Effector memory CD8-positive, alpha-beta T cell (primary cell): ENCODE measurements at places on chromosomes 13 and 19.

GRCh38 chr19:4639531-4640246 is 373 bp downstream of the TNFAIP8L1 start:
- DNase-seq: no peak

GRCh38 chr19:43760941-43761340 is 6.2 kb upstream of the SMG9 start:
- DNase-seq: no peak

DNA sequence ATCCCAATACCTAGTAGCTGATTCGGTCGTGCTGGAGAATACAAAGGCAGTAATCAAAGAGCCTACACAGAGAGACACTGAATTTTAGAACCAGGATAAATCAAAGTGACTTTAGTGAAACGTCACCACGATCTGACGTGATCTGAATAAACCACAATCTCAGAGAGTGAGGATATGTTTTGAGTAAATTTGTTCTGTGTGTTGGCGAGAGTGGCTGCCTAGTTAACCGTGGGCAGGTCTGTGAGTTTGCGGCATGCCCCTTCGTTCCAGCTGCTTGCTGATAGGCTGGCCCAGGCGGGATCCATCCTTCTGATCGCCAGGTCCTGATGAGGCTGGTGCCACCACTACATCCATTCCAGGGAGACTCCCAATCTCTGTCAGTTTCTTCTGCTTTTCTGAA is 40.4 kb downstream of the LRCH1 start:
- DNase-seq: peak; percentile 8

GRCh38 chr19:16899566-16900075 is 10.8 kb downstream of the F2RL3 start:
- no peak for DNase-seq

DNA sequence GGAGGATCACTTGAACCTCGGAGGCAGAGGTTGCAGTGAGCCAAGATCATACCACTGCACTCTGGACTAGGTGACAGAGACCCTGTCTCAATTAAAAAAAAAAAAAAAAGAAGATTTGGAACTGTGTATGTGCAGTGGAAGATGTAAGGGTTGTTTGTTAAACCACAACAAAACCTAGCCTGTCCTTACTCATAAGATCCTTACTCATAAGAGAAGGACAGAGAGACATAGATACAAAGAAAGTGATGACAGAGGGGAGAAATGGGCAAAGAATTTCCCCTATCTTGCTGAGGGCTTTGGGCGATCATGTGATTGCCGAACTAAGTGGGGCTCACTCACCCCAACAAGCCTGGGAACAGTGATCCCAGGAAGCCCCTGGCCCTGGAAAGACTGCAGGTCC is 7.9 kb downstream of the ITPKC start:
- DNase-seq: no peak

- DNase-seq: no peak
Measured at GRCh38 chr13:91632086-91632485, 233.7 kb downstream of the GPC5 start.

DNA sequence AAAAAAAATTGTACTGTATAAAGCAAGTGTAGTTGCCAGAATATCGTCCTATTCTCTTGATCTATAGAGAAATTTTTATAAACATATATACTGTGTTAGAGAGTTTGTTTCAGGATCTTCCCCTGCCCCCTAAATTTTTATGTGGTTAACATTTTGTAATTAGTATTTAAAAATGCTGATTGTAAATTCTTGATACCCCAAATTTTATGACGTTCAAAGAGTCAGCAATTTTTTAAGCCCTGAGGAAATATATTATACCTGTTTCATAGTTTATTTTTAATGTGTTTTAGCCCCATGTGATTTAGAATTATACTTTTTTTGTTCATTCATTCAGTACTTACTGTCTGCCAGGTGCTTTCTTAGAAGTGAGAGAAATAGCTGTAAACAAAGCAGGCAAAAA is 7.3 kb upstream of the KCTD4 start:
- DNase-seq: no peak

GRCh38 chr19:50695251-50696093 is 24.1 kb downstream of the SHANK1 start:
- no peak for DNase-seq

GRCh38 chr13:82681535-82681934 is 1200.7 kb downstream of the SLITRK1 start:
- no peak for DNase-seq

GRCh38 chr19:1053176-1054101 is 13.5 kb upstream of the ARHGAP45 start:
- no peak for DNase-seq

- no peak for DNase-seq
Measured at GRCh38 chr13:73776151-73776785, 357.9 kb downstream of the KLF12 start.

GRCh38 chr19:13681509-13681908 is 82.8 kb upstream of the MRI1 start:
- DNase-seq: no peak

- no peak for DNase-seq
Measured at GRCh38 chr13:91144054-91144453, 203.4 kb upstream of the MIR17HG start.

DNA sequence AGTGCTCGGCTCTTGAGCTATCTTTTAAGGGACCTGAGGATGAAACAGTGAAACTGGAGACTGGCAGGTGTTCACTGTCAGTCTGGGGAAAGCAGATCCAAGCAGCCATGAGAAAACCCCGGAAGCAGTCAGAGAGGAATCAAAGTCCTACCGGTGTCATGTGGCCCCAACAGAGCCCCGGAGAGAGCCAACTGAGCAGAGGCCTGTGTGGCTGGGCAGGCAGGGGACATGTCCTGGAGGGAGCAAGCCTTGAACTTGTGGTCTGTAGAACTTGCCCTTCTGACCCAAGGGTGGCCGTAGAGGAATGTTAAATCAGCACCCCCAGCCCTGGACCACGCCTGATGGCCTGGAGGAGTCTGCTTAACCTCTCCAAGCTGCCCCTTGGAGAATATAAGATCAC is 113.7 kb upstream of the ZNF507 start:
- DNase-seq: no peak

DNA sequence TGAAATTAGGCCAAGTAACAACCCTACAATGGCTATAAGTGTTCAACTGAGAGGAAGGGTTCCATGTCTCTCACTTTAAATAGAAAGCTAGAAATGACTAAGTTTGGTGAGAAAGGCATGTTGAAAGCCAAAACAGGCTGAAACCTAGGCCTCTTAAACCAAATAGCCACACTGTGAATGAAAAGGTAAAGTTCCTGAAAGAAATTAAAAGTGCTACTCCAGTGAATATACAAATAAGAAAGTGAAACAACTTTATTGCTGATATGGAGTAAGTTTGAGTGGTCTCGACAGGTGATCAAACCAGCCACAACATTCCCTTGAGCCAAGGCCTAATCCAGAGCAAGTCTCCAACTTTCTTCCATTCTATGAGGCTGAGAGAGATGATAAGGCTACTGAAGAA is 209.6 kb downstream of the KLF12 start:
- no peak for DNase-seq

GRCh38 chr19:2268480-2268830 is 12.2 kb upstream of the JSRP1 start:
- DNase-seq: no peak

DNA sequence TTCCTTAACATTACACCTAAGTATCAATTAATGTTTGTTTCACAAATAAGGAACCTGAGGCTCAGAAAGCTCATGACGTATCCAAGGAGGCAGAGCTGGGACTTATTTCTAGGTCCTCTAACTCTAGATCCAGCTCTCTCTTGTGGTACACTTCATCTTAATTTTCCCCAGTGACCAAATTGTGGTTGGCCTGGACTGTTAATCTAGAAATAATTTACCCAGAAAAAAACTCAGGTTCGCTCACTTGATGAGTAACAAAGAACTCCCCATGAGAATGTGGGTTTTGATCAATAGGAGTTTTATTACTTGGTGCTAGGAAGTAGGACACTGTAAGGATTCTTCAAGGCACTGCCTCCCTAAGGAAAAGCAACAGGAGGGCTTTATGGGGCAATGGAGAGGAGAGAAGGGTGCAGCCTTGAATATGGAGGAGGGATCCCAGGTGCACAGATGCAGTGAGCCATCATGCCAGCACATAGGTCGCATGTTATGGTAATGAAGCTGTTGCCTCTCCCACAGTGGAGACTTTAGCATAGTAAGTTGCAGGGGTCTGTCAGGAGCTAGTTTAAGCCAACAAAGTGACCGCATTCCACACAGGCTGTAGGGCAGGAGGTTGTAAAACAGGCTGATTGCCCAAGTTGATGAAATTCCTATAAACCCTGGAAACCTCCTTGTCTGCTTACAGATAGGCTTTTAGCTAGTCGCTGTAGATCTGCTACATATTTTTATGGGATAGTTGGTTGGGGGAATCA is 14.7 kb downstream of the RAP2A start:
- no peak for DNase-seq

DNA sequence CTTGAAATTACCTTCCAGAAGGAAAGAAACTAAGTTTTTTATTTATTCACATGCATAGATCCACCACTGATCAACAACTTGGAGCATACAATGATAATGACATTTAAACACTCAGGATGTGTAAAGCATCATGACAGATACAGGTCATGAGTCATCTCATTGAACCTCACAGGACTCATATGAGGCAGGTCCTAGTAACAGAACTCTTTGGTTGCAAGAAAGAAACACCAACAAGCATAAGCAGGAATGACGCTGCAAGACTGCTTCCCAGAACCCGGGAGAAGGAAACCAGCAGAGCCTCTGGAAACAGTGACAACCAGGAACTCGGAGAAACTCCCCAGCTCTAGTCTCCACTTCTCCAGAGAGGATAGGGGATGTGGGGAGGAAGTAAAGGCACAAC is 60.8 kb upstream of the IPO5 start:
- no peak for DNase-seq

- no peak for DNase-seq
Measured at GRCh38 chr13:87168390-87168789, 502.8 kb upstream of the SLITRK5 start.

- no peak for DNase-seq
Measured at GRCh38 chr19:49117677-49118564, 1.0 kb downstream of the C19orf73 start.

DNA sequence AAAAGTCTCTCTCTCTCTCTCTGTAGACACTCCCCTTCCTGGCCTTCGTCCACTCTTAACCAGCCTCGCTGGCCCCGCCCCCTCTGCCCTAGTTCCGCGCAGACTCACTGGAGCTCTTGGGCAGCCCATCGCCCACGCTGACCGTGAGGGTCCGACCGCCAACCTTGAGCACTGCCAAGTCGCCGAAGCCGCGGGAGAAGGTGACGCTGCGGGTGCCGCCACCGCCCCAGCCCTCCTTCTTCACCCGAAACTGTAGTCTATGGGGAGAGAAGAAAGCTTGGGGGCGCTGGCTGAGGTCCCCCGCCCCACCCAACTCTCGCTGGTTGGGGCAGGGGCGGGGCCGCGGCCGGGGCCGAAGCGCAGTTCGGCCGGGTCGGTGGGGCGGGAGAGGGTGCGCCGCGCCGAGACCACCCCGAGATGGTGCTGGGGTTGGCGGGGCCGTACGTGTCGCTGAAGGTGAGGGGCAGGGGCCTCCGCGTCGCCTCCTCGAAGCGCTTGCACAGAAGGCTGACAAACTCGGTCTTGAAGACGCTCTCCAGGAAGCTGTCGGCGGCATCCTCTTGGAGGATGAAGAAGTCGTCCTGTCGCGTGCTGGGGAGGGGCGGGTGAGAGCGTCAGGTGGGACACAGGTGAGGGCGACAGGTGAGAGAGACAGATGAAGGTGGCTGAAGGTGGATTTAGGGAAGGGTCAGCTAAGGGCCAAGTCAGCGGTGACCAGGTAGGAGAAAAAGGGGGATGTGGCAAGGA is 12.6 kb upstream of the ZNF414 start:
- DNase-seq: no peak

DNA sequence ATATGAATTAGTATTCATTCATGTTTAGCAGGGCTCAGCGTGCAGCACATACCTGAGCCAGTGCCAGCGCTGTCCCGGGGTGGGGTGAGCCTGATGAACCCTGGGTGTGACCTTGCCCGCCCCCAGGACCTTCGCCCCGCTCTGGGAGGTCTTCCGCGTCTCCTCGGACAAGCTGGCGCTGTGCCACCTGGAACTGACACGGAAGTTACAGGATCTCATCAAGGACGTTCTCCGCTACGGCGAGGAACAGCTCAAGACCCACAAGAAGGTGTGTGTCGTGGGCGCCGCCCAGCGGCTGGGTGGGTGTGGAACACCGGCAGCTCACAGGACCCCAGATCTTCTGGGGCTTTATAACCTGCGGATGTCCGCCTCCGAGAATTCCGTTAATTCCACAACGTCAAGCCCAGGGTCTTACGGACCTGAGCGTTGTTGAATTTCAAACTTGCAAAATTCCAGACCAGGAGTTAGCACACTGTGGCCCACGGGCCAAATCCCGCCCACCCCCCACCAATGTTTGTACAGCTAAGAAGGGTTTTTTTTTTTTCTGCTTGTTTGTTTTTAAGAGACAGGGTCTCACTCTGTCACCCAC is 15.4 kb downstream of the FCHO1 start:
- DNase-seq: no peak
